Calu3 (cell line): ENCODE measurements at places on chromosomes 4 and X. TPM values are rescaled to one million over a fixed set of nuclear protein-coding genes. Genes with fewer than 3 reads are reported as not detected.

- no peaks in the 10 kb centered on the region for H3K36me3 ChIP-seq
- no peak overlapping the region for H3K4me3 ChIP-seq
- no peaks in the 10 kb centered on the region for H3K4me1 ChIP-seq
- H3K27me3 ChIP-seq, result no peaks in the 10 kb centered on the region
- DNase-seq, result no peak
- H3K27ac ChIP-seq, result no peak overlapping the region
These were observed 14.0 kb downstream of the STOX2 start for GRCh38 chr4:183919141-183919540.

- no peaks in the 10 kb centered on the region for H3K27me3 ChIP-seq
- H3K4me3 ChIP-seq, result no peak overlapping the region
- DNase-seq, result peak; percentile 41
- no peaks in the 10 kb centered on the region for H3K4me1 ChIP-seq
- no peaks in the 10 kb centered on the region for H3K36me3 ChIP-seq
- H3K27ac ChIP-seq, result no peak overlapping the region
These were observed 80.3 kb upstream of the LSM6 start for GRCh38 chr4:146095091-146095690.

DNA sequence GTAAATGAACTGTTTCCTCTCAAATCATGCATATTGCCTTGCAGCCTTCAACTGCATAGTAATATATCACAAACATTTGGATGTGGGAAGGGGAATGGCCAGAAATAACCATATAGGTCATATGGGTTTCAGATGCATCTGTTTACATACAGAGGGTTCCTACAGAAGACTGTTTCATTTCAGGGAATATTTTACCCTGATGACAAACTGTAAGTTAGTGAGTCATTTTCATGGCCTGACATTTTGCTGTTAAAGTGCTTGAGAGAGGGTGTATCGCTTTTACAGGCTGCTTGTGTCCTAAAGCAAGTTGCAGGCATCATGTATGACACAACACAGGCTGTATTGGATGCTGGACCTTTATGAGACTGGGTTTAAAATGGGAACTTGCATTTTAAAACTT, 25.5 kb upstream of the AMOT start:
- H3K36me3 ChIP-seq, result no peaks in the 10 kb centered on the region
- peaks cover 9% of the 10 kb centered on the region for H3K4me1 ChIP-seq
- no peak overlapping the region for H3K27ac ChIP-seq
- no peak overlapping the region for H3K4me3 ChIP-seq
- DNase-seq, result no peak
- no peaks in the 10 kb centered on the region for H3K27me3 ChIP-seq

GRCh38 chr4:125682730-125683129, 368.0 kb downstream of the FAT4 start:
- no peak for DNase-seq
- no peak overlapping the region for H3K4me3 ChIP-seq
- H3K4me1 ChIP-seq, result peaks cover 5% of the 10 kb centered on the region

DNA sequence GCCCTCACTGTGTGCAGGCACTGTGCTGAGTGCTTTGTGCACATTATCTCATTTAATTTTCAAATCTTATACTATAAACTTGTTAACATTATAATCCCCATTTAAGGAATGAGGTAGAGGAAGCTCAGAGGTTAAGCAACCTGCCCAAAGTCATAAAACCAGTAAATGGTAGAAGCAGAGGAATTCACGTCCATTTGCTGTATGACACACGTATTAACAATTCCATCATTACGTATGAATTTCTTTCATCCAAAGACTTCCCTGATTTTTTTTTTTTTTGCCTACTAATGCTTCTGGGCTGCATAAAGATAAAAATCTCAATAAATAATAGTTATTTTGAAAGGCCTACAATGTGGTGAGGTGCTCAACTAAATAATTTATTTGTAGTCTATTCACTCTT, 64.5 kb upstream of the H2AZ1 start:
- no peak overlapping the region for H3K4me3 ChIP-seq
- no peak overlapping the region for H3K27ac ChIP-seq
- H3K27me3 ChIP-seq, result no peaks in the 10 kb centered on the region

- no peak for DNase-seq
- H3K27me3 ChIP-seq, result no peaks in the 10 kb centered on the region
- no peak overlapping the region for H3K4me3 ChIP-seq
- no peaks in the 10 kb centered on the region for H3K36me3 ChIP-seq
- H3K27ac ChIP-seq, result no peak overlapping the region
These were observed 70.6 kb upstream of the CENPE start for GRCh38 chr4:103268746-103269145.

- H3K27me3 ChIP-seq, result no peaks in the 10 kb centered on the region
- peaks cover 8% of the 10 kb centered on the region for H3K4me1 ChIP-seq
- peaks cover 15% of the 10 kb centered on the region for H3K36me3 ChIP-seq
- no peak for DNase-seq
- H3K4me3 ChIP-seq, result peak overlapping the region; percentile 80
- peak overlapping the region; percentile 54 for H3K27ac ChIP-seq
These were observed 123.9 kb upstream of the NAP1L5 start for GRCh38 chr4:88821522-88821921.

DNA sequence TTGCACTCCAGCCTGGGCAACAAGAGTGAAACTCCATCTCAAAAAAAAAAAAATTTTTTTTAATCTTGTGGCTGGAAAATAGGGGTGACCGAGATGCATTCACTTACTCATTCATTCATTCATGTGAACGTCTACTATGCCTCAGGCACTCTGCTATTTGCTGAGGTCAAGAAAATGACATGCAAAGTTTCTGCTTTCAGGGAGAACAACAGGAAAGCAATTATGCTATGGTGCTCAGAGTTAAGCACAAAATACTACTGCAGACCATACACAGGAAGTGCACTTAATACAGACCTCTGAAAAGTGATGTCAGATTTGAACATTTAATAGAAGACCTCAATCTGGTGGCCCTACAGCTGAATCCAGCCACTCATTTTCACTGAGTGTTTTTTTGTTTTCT, 59.6 kb upstream of the DUSP21 start:
- H3K27ac ChIP-seq, result no peak overlapping the region
- H3K27me3 ChIP-seq, result no peaks in the 10 kb centered on the region
- H3K4me1 ChIP-seq, result no peaks in the 10 kb centered on the region
- H3K4me3 ChIP-seq, result no peak overlapping the region
- no peaks in the 10 kb centered on the region for H3K36me3 ChIP-seq

DNA sequence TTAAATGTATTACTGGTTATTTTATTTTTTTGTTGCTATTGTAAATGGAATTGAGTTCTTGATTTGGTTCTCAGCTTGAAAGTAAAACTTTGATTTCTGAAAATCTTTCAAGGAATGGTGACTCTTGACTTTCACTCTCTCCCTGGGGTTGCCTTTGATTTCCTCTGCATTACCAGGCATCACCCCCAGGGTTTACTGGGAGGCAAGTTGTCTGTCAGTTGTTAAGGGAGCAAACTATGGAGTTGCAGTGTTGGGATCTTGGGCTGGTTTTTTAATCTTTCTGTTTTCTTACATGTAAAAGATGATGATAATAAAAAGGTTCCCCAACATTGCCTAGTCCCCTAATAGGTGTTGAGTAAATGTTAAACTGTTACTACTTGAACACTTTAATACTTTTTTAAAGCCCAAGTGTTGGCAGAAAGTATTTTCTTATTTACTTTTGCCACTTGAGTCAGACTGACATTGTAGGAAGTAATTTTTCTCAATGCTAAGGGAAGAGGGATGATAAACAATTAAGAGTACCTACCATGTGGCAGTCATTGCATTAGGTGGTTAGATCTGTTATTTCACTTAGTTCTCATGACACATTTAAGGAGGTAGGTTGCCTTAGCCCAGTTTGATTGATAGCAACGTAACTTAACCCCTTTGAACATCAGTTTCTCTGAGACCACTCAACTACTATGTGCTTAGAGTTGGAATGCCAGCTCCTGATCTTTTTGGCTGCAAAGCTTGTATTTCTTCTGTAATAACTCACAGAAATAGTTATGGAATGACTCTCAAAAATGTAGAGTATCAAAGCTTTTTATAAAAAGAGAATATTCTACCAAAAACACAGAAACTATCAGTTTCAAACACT, 67.1 kb downstream of the DCLK2 start:
- H3K4me3 ChIP-seq, result no peak overlapping the region
- no peaks in the 10 kb centered on the region for H3K4me1 ChIP-seq
- H3K27ac ChIP-seq, result no peak overlapping the region
- H3K36me3 ChIP-seq, result no peaks in the 10 kb centered on the region
- H3K27me3 ChIP-seq, result no peaks in the 10 kb centered on the region

DNA sequence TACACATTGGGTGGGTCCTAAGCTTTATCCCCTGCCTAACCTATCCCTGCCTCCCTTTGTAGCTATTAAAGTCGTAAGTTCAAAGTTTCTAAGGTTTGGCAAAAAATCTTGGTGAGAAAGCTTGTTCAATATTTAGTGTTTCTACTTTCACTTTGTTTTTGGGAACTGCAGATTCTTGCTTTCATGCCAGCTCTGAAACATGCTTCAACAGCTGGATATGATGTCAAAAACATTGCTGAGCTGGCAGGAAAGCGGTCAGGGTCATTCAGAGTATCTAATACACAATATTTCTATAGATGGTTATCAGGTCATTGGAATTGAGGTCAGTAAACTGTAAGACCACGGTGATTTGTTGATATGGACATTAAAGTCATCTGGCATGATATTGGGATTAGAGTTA, 19.7 kb downstream of the CENPI start:
- H3K4me1 ChIP-seq, result no peaks in the 10 kb centered on the region
- DNase-seq, result no peak
- H3K36me3 ChIP-seq, result peaks cover 22% of the 10 kb centered on the region
- H3K27ac ChIP-seq, result no peak overlapping the region
- H3K4me3 ChIP-seq, result no peak overlapping the region
- no peaks in the 10 kb centered on the region for H3K27me3 ChIP-seq

GRCh38 chr4:126890383-126890782, 742.4 kb upstream of the INTU start:
- H3K4me3 ChIP-seq, result no peak overlapping the region
- H3K27me3 ChIP-seq, result no peaks in the 10 kb centered on the region
- H3K36me3 ChIP-seq, result no peaks in the 10 kb centered on the region
- DNase-seq, result no peak

DNA sequence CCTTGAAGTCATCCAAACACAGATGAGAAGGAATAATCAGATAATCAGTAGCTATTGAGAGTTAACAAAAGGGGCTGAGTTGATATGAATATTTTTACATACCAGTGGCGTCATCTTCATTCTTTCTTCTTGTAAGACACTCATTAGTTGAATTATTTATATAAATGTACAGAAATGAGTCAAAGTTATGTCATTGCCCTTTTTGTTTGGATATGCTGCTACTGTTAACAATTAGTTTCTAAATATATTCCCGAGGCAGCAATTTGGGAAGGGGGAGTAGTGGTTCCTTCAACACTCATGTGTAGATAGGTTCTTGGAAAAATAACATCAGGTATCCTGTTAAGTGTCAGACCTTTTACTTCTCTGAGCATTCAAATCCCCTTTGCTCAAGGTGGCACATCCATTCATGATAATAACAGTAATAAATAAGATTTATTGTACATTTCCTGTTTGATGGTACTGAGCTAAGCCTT, 436.6 kb downstream of the SPRY1 start:
- no peak overlapping the region for H3K27ac ChIP-seq
- H3K4me1 ChIP-seq, result no peaks in the 10 kb centered on the region
- no peak overlapping the region for H3K4me3 ChIP-seq
- H3K36me3 ChIP-seq, result no peaks in the 10 kb centered on the region
- DNase-seq, result no peak
- no peaks in the 10 kb centered on the region for H3K27me3 ChIP-seq

DNA sequence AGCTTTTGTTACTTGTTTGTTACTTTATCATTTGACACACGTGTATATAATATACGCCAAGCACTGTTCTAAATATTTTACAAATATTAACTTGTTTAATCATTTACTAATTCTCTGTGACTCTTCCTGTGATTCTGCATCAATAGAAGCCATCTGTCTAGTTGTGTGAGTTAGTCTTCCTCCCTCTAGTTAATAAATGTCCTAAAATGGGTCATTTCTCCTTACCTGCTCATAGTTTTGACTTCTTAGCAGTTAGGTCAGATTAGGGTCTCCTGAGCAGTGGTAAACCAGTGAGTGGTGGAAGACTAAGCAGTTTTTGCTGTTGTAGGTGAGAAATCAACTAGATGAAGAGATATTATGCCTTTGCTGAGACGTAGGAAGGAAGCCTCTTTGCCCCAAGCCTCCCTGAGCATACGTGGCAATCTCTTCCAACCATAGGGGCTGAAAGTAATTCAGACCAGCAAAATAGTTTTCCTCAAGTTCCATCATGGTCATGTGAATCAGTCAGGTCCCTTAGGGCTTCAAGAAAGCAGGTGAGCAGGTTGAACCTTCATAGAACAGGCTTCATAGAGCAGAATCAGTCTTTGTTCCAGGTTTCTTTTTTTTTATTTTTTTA, 38.7 kb upstream of the THOC2 start:
- peak; percentile 8 for DNase-seq
- no peaks in the 10 kb centered on the region for H3K27me3 ChIP-seq
- H3K4me3 ChIP-seq, result peak overlapping the region; percentile 54
- H3K27ac ChIP-seq, result peak overlapping the region; percentile 96
- peaks cover 19% of the 10 kb centered on the region for H3K36me3 ChIP-seq

- no peak overlapping the region for H3K4me3 ChIP-seq
- no peaks in the 10 kb centered on the region for H3K36me3 ChIP-seq
- peaks cover 44% of the 10 kb centered on the region for H3K4me1 ChIP-seq
These were observed 42.8 kb upstream of the KLF3 start for GRCh38 chr4:38621028-38621684.

DNA sequence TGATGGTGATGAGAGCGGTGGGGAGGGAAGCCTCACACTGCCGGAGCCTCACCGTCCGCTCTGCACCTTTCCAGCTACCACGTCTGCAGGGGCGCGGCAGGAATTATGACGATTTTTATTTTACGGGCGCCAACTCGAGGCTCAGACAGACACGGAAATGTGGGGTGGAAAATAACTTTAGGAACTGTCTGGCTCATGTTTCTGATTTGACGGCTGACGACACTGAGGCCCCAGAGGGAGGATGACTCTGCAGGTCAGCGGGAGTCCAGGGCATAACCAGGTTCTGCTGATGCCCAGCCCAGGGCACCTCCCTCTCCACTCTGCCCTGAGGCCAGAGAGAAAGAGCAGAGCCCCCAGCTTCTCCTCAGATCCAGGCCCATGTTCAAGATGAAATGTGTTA, 43.9 kb downstream of the C4orf50 start:
- no peaks in the 10 kb centered on the region for H3K36me3 ChIP-seq
- H3K27ac ChIP-seq, result no peak overlapping the region
- H3K27me3 ChIP-seq, result peaks cover 11% of the 10 kb centered on the region

GRCh38 chr4:171025776-171026175, 787.4 kb upstream of the GALNTL6 start:
- no peak overlapping the region for H3K4me3 ChIP-seq
- no peaks in the 10 kb centered on the region for H3K36me3 ChIP-seq
- H3K27ac ChIP-seq, result no peak overlapping the region
- H3K4me1 ChIP-seq, result no peaks in the 10 kb centered on the region
- no peak for DNase-seq

GRCh38 chrX:111095974-111096895, at the start of gene PAK3:
TSS of gene PAK3 (plus strand) at chrX:111096191. CDS start at chrX:111123104, 26,913 bp downstream.
- H3K36me3 ChIP-seq, result peaks cover 8% of the 10 kb centered on the region
- DNase-seq, result peak; percentile 12
- peaks cover 8% of the 10 kb centered on the region for H3K4me1 ChIP-seq
- peak within 1 kb of the TSS; percentile 24 for H3K27ac ChIP-seq

GRCh38 chr4:184349283-184350039, 124.9 kb downstream of the IRF2 start:
- H3K27me3 ChIP-seq, result no peaks in the 10 kb centered on the region
- peaks cover 48% of the 10 kb centered on the region for H3K4me1 ChIP-seq
- H3K36me3 ChIP-seq, result peaks cover 34% of the 10 kb centered on the region
- H3K27ac ChIP-seq, result peak overlapping the region; percentile 95

SLC26A1 gene
- 0.49 and 0.68 TPM in 2 replicates for total RNA-seq

DRD5 gene
- not detected in 2 replicates for total RNA-seq

PLS3 gene
- total RNA-seq, result 169 and 174 TPM in 2 replicates

NPY2R gene
- total RNA-seq, result not detected in 2 replicates

TAF9B gene
- total RNA-seq, result 11.5 and 18.4 TPM in 2 replicates

MAGEE1 gene
- total RNA-seq, result 0.61 and 0.80 TPM in 2 replicates

RASL11B gene
- total RNA-seq, result 0.42 and 0.64 TPM in 2 replicates
